ENCODE measurements at places on chromosomes 6 and 20.

GRCh38 chr6:151128763-151129370, 110.9 kb upstream of the AKAP12 start:
- no peak for DNase-seq

DNA sequence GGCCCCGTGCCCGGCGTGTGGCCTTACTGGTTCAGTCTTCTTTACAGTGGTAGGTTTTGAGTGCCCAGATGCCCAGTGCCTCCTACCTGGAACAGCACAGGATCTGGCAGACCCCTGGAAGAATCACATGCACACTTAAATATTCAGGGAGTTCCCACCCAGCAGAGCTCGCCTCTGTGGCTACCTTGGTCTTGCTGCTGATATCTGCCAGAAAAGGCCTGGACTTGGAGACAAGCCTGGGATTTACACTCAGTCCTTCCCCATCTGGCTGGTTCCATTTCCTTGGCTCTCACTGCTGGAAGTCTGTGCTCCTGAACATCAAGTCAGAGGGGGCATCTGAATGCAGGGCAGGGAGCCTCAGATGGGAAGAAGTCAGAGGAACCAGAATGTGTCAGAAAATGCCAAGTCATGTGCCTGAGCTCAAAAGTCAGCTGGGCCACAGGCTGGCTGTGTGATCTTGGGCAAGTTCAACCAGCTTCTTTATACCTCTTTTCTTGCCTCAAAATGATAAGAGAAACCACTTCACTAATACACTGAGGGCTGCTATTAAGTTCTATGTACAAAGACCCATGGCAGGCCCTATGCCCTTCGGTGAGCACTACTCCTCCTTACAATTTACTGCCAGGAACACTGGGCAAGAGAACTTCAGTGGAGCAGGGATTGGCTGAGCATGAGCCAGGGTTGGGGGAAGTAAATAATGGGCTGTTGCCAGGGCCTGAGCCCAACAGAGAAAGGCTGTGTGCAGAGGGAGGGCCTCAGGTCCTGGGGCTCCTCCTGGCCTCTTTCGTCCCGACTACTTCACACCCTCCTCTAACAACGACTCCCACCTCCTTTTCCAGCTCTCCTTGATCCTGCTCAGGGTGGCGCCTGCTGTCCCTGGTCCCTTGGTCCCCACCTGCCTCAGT, 158.1 kb upstream of the PROKR2 start:
- no peak for DNase-seq

GRCh38 chr6:42661540-42662153, 60.8 kb downstream of the PRPH2 start:
- DNase-seq, result peak; percentile 74

GRCh38 chr20:47583551-47583950, 81.9 kb downstream of the NCOA3 start:
- no peak for DNase-seq

- DNase-seq, result no peak
Observed at GRCh38 chr6:108497883-108498282, 62.8 kb upstream of the FOXO3 start.

DNA sequence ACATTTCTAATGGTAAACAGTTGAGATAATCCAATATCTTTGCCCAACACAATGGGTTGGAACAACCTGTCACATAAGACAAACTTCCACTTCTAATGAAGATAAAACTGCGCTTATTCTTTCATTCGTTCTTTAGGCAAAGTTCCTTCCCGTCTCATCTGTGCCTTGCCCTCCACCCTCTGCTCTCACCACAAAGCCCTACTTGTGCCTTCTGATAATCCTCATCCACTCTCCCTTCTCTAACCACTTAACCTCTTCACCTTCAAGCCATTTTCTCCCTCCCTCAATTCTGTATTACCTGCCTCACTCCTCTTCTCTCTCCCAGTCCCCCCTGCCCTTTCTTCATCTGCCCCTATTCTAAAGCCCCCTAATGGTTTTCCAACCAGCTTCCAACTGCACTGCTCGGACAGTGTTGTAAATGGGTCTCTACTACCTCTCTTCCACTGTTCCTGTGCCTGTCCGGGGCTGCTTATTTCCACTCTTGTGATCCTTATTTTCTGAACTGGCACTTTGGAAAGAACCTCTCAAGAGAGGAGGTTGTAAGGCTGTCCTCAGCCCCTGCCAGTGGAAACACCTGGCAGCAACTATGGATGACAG, 62.9 kb upstream of the MYB start:
- DNase-seq, result no peak

- peak; percentile 10 for DNase-seq
Observed at GRCh38 chr20:17137692-17138091, 89.1 kb upstream of the PCSK2 start.

GRCh38 chr6:170085475-170086401, 205.1 kb downstream of the DLL1 start:
- no peak for DNase-seq

DNA sequence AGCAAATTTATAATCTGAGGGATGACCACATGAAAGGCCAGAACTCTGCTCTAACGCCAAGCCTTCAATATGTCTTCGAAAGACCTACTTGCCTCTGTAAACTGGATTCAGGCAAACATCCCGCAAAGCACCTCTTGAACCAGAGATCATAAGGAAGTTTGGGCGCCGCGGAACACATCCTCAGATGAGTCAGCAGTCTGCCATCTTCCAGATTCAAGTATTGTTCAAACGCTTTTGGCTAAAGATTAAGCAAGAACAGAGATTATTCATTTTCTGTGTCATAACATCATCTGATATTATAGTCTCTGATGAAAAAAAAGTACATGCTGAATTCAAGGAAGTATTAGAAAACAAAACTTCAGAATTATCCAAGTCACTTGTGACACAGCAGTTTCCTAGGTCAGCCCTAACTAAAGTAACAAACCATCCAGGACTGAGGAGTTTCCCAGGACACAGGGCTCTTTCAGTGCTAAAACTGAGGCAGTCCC, 20.8 kb downstream of the TBC1D7 start:
- no peak for DNase-seq

DNA sequence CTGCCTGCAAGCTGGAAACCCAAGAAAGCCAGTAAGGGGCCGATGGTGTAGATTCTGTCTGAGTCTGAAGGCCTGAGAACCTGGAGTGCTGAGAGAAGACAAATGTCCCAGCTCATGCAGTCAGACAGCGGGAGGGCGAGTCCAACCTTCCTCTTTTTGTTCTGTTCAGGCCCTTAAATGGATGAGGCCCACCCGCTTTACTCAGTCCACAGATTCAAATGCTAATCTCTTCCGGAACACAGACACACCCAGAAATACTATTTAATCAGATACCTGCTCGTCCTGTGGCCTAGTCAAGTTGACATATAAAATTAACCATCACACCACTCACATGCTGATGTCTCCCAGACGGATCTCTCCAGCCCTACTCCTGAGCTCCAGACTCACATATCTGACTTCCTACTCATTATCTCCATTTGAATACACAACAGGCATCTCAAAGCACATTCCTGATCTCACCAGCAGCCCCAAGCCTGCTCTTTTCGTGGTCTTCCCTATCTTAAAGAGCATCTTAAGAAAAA, 26.7 kb upstream of the SRC start:
- no peak for DNase-seq

GRCh38 chr6:713351-713750, 20.4 kb upstream of the EXOC2 start:
- no peak for DNase-seq

DNA sequence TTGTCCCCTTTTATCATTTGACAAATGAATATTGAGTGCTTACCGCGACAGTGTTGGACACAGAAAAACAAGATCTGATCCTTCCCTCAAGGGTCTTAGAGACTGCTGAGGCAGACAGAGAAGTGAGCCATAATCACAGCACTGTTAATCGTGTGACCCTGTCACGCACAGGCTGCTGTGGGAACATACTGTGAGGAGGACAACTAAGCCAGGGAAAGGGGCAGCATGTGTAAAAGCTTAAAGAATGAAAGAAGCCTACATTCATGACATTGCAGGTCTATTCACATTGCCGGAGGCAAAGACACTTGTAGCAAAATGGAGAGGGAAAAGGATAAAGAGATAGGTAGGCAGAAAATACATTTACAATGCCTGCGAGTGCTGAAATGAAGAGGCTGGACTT, 32.7 kb downstream of the TRDN start:
- DNase-seq, result no peak

- DNase-seq, result no peak
Observed at GRCh38 chr6:75267461-75267860, 17.1 kb downstream of the TMEM30A start.

DNA sequence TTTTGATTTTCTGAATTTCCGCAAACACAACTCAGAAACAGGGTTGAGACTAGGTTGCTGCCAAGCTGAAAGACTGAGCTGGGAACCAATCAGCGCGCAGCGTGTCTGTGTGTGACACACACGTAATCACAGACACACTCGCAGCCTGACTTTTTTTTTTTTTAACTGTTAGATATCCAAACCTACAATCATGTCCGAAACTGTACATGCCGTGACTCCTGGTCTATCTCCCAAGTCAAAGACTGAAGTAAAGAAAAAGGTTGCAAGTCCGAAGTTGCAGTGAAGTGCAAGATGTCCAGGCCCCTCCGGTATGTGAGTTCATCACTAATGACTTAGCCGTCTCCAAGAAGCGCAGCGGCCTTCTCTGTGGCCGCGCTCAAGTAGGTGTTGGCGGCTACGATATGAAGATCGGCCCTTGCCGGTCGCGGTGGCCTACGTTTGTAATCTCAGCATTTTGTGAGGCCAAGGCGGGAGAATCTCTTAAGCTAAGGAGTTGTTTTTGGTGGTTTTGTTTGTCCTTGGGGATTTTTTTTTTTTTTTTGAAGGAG, 108.2 kb downstream of the HFE start:
- peak; percentile 81 for DNase-seq

- DNase-seq, result no peak
Observed at GRCh38 chr20:63106108-63106764, 99.5 kb upstream of the BHLHE23 start.

DNA sequence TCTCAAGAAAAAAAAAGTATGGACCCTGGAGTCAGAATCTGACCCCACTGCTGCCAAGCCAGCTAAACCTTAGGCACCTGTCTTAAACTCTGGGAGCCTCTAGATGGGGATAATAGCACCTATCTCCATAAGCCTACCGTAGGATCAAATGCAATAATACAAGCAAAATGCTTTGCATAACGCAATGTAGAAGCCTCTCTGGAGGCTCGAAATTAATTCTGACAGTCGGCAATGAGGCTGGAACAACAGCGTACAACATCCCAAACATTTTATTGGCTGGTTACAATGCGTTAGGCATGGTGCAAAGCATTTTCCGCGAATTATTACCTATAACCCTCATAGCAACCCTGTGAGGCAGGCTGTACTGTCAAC, 521 bp downstream of the CDK5RAP1 start:
- no peak for DNase-seq

DNA sequence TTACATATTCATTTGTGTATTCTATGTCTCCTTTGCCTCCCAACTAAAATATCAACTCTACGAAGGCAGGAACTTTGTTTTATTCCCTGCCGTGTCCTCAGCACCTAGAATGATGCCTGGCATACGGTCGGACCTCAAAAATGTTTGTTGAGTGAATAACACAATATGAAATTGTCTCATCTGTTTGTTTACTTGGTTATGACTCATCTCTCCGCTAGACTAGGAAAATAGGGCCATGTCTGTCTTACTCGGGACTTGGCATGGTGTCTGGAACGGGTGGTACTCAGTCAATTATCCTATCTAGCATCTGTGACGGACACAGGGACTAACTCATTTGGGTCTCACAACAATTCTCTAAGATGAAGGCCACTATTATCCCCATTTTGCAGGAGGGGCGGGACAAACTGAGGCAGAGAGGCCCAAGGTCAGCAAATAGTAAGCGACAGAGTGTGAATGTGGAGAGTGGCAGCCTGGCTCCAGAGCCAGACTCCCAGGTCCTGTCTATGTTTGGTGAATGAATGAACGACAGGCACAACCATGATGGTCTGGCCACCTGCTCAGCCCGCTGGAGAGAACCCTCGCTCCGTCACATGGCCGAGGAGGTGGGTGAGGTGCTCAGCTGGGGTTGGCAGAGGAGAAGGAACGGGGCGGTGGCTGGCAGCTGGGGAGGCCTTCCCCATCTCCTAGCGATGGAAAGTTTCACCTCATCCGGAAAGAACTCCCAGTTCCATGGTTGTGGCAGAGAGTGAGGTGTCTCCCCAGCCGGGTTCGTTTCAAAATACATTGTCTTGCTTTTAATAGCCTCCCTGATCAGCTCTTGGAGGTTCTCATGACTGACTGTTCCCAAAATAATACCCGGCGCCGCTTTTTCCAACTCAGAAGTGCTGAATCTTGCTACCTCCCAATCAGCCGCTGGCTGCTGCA, 27.6 kb upstream of the NFATC2 start:
- no peak for DNase-seq

GRCh38 chr20:19701429-19701828, 56.6 kb upstream of the RIN2 start:
- DNase-seq, result no peak

- no peak for DNase-seq
Observed at GRCh38 chr6:169918954-169919549, 167.6 kb downstream of the ERMARD start.

GRCh38 chr6:15410752-15411151, 164.9 kb downstream of the JARID2 start:
- no peak for DNase-seq

DNA sequence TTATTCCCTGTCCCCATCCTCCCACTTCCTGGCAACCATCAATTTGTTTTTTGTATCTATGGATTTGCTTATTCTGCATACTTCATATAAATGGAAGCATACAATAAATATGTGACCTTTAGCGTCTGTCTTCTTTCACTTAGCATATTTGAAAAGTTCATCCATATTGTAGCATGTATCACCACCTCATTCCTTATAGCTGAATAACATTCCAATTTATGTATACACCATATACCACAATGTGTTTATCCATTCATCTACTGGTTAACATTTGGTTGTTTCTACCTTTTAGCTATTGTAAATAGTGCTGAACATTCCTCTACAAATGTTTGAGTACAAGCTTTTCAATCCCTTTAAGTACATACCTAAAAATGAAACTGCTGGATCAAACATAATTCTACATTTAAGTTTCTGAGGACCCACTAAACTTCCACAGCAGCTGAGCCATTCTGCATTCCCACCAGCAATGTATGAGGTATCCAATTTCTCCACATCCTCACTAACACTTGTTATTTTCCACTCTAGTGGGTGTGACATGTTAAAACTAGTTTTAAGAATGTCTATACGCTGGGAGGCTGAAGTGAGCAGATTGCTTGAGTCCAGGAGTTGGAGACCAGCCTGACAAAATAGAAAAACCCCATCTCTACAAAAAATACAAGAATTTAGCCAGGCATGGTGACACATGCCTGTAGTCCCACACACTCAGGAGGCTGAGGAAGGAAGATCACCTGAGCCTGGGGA, 32.9 kb downstream of the NUDT3 start:
- DNase-seq, result no peak
